Activated CD8-positive, alpha-beta memory T cell treated with anti-CD3 and anti-CD28 coated beads for 48 hours (primary cell): ENCODE measurements at places on chromosomes 5 and 9.

DNA sequence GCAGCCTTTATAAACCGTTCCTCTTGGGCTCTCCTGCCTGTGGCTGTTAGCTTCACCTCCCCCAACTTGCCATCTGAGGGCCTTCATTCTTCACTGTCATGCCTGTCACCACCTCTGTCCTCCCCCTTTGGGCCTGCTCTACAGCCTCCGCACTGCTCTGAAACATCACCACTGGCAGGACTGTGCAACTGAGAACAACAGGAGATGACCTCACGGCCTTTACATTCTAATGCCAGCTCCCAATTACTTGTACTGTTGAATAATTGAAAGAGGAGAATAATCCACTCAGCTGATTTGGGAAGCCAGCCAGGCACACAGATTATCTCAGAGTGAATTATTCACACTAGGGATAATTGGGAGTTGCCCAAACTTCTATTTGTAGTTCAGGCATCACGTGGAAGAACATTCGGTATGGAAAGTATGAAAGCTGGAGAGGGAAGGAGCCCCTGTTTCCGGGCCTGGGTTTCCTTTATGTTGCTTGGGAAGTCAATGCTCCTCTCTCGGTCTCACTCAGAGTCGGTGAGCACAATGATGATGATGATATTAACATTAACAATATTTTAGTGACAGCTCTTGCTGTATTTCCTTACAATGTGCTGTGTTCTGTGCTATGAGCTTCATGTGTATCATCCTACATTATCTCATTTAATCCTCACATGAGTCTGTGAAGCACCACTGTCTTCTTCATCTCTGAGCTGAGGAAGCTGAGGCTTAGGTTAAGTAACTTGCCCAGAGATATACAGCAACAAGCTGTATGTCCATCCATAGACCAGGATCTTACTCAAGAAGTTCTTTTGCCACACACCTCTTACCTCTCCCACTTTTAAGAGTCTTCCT, 99.3 kb upstream of the LRRTM2 start:
- no peak for DNase-seq

- no peak for DNase-seq
Measured at GRCh38 chr5:136909906-136910305, 544.6 kb upstream of the TRPC7 start.

- no peak for DNase-seq
Measured at GRCh38 chr9:72911816-72912215, 41.0 kb downstream of the ALDH1A1 start.

GRCh38 chr9:108186642-108187395, 669.0 kb downstream of the ACTL7B start:
- no peak for DNase-seq

GRCh38 chr5:137336161-137336560, 163.0 kb downstream of the SPOCK1 start:
- DNase-seq = no peak

DNA sequence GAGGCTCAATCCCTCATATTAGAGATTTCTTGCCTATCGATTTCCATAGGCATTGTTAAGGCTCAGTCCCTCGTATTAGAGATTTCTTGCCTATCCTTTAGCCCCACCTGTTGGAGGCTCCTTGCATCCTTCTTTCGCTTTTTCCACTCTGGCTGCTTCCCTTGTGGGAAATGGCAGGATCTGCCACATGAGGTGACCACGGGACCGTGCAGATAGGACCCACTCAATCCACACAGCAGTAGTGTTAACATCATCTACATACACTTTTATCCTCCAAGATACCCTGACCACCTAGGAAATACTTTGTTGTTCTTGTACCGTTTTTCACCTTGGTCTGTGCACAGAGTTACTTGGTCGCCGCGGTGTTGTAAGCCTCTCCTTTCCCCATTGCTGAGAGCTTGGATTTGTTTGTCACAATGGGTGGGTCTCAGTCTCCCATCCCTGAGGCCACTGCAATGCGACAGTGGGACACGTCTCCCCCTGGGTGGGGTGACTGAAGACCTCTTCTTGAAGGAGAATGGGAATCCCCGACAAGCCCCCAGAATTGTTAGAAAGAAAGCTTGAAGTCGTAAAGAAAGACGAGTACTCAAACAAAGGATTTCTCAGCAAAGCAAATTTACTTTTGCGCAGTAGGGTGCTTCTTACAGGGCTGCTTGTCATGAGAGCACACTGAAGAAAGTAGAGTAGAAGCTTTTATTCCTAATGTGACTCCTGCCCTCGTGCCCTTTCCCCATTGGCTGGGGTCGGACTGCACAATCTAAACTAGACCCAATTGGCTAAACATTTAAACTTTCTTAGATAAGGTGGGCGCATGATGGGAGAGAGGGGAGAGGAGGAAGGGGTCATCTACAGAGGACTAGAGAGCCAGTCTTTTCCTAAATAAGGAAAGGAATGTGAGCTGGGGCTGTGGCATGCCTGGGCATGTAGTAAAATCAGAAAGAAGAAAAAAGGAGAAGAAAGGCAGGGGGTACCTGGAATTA, 19.8 kb downstream of the IFT74 start:
- no peak for DNase-seq
